Neuronal stem cell (in vitro differentiated cells): ENCODE measurements at places on chromosomes 16 and 17.
A peak's percentile ranks its signal among the peaks of the same experiment; 100 is the strongest.

DNA sequence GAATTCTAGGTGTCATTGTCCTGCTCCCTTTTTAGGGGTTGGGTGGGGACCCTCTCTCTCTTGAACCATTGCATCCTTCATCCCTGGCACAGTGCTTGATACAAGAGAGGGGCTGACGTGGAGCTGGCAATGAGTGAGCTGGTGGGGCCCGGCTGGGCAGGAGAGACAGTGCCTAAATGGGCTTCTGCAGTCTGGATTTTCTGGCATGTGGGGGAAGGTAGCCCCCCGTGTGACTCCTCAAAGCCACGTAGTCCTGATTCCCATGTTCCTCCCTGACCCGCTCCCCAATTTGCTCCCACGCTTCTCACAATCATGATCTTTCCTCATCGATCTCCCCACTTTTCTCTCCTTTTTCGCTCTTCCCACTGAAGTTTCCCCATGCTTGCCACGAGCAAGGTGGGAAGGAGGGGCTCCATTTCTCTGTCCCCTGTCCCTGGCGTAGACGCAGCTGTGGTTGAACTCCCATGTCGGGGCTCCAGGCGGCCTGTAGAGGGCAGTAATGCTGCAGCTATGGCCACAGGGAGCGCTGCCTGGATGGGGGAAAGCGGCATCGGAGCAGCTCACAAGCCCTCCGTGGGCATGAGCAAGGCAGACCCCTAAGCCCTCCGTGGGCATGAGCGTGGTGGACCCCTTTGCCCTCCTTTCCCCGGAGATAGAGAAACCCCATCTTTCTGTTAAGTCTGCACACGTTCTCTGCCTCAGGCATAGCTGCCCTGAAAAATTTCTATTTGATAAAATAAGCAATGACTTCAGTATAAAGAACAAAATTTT lies 47.5 kb downstream of the HAPSTR1 start:
- H3K36me3 ChIP-seq = no peaks in the 10 kb centered on the region
- H3K27ac ChIP-seq = no peak overlapping the region
- H3K27me3 ChIP-seq = no peaks in the 10 kb centered on the region
- no peak overlapping the region for H3K4me3 ChIP-seq

GRCh38 chr17:6079155-6079888 lies 9.1 kb downstream of the WSCD1 start:
- no peak overlapping the region for H3K4me3 ChIP-seq
- H3K4me1 ChIP-seq = peaks cover 35% of the 10 kb centered on the region
- H3K27me3 ChIP-seq = no peaks in the 10 kb centered on the region
- peak overlapping the region; percentile 76 for H3K27ac ChIP-seq

DNA sequence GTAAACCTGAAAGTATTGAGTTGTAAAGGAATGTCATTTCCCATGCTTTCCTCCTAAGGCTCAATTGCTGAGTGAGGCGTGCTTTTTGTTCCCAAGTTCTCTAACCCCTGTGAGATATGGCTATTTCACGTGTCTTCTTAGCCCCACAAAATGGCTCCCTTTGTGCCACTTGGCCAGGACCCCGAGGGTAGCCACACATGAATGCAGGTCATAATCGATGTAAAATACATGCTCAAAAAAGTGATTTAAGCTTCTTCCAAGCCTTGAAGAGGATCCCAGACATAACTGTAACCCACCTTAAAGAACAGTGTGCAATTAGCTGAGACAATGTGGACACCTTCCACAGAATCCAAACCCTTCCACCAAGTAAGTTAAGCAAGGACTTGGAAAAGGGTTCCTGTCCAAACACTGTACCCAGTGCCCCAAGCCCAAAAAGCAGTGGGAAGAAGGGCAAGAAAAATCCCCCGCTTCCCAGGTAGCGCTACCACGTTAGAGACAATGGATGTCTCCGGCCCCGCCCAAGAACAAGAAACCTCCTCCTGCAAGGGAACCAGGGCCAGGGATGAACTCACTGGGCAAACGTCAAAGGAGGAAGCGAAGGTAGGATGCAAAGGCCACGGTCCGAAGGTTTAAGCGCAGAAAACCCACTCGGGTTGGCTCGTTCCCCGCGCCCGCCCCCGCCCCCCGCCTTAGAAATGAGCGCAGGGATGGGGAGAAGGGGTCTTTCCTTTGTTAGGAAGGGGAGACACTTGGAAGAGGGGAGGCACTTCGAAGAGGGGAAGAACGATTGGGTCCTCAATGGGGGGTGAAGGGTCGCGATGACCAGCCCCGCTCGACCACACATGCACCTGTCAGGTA lies 1.2 kb downstream of the JPT1 start:
- H3K36me3 ChIP-seq = peaks cover 35% of the 10 kb centered on the region
- H3K4me1 ChIP-seq = peaks cover 9% of the 10 kb centered on the region
- no peaks in the 10 kb centered on the region for H3K27me3 ChIP-seq
- no peak for DNase-seq
- H3K27ac ChIP-seq = no peak overlapping the region

DNA sequence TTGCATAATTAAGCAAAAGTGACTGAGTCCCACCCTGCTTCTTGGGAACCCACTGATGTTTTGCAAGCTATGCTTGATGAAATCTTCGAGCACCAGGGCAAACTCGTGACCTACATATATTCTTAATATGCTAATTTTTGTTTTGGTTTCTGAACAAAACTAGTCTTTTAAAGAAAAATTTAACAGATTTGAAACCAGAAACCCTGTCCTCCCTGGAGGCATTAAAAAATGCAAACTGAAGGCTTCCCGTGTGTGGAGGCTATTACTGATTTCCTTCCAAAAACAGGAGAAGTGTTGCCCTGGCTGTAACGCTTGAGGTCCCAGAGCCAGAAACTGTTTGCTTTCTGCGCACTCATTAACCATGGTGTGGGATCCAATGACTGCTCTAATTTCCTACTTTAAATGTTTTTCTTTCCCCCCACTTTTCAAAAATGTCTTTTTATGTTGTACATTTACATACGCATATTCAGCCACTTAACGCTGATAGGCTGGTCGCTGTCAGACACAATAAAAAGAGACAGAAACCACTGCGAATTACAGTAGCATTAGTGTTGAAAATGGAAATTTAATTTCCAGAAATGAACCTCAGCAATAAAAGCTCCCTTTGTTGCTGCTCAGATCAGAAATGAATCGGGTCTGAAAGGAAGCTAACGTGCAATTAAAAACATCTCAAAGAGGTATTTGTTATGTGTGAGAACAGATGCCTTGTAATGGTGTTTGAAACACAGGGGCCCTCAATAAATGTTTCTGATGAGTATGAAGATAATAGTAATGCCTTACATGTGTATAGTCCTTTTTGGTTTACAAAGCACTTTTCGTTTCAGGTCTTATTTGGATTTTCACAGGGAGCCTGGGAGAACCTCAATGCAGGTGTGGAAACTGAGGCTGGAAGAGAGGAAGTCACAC lies 39.9 kb upstream of the IRX6 start:
- no peak overlapping the region for H3K4me3 ChIP-seq
- no peaks in the 10 kb centered on the region for H3K36me3 ChIP-seq
- H3K27me3 ChIP-seq = no peaks in the 10 kb centered on the region
- no peak for DNase-seq
- H3K27ac ChIP-seq = no peak overlapping the region
- H3K4me1 ChIP-seq = no peaks in the 10 kb centered on the region

DNA sequence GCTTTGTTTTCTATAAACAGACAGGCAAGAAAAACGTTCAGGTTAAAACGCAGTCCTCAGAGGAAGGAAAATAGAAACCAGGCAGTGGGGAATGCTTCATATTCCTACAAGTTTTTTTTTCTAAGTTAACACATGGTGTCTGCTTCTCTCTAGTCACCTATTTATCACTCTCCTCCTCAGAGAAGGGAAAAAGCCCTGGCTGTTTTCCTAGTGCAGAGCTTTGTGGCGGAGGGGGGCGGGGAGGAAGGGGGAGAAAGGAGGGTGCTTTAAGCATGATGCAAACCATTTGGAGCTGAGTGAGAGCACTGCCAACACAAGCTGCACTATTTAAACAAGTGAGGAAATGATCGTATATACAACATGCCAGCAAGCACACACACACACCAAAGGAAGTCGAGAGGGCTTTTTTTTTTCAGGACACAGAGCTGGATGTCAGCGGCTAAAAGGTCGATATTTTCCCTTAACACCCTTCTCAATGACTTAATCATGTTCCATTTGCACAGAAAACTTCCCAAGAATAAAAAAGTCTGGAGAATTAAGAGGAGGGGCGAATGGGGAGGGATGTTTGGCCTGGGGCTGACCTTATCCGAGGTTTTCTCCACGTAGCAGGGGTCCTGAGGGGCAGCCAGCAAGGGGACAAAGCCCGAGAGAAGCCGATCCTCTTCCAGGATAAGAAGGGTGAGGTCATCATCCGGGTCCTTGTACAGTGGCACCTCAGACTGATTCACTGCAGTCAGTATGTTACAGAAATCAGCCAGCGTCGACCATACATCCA lies 117.4 kb downstream of the HIC1 start:
- peaks cover 11% of the 10 kb centered on the region for H3K4me1 ChIP-seq
- DNase-seq = no peak
- H3K4me3 ChIP-seq = no peak overlapping the region
- peak overlapping the region; percentile 39 for H3K27ac ChIP-seq
- peaks cover 83% of the 10 kb centered on the region for H3K36me3 ChIP-seq
- no peaks in the 10 kb centered on the region for H3K27me3 ChIP-seq

GRCh38 chr17:59790910-59791309 lies 83.5 kb downstream of the VMP1 start:
- H3K4me1 ChIP-seq = peaks cover 16% of the 10 kb centered on the region
- H3K27ac ChIP-seq = no peak overlapping the region
- no peak for DNase-seq

DNA sequence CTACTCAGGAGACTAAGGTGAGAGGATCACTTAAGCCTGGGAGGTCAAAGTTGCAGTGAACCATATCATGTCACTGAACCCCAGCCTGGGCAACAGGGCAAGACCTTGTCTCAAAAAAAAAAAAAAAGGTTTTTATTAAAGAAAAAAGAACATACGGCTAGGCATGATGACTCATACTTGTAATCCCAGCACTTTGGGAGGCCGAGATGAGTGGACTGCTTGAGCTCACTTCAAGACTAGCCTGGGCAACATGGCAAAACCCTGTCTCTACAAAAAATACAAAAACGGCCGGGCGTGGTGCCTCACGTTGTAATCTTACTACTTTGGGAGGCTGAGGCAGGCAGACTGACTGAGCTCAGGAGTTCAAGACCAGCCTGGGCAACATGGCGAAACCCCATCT lies 38.4 kb downstream of the RANBP10 start:
- H3K27me3 ChIP-seq = no peaks in the 10 kb centered on the region
- DNase-seq = no peak
- peaks cover 7% of the 10 kb centered on the region for H3K4me1 ChIP-seq
- no peak overlapping the region for H3K27ac ChIP-seq
- no peak overlapping the region for H3K4me3 ChIP-seq

DNA sequence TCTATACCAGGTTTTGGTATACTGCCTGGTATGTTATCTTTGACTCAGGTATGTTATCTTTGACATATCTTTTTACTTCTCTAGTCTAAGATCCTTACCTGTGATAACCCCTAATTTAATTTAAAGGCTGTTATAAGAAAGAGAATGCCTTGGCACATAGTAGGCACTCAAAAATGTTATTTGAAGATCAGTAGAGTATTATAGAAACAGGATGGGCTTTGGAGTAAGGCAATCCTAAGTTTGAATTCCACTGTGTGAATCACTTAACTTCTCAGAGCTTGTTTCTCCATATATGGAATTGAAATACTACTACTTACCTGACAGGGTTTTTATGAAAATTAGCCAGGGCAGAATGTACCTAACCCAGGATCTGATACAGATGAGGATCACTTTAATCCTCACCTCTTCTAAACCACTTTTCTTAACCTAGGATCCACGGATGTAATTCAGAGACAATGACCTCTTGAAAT lies 1.2 kb downstream of the BRIP1 start:
- peaks cover 62% of the 10 kb centered on the region for H3K36me3 ChIP-seq
- no peaks in the 10 kb centered on the region for H3K4me1 ChIP-seq
- H3K27ac ChIP-seq = no peak overlapping the region
- H3K27me3 ChIP-seq = no peaks in the 10 kb centered on the region
- DNase-seq = no peak
- H3K4me3 ChIP-seq = no peak overlapping the region

DNA sequence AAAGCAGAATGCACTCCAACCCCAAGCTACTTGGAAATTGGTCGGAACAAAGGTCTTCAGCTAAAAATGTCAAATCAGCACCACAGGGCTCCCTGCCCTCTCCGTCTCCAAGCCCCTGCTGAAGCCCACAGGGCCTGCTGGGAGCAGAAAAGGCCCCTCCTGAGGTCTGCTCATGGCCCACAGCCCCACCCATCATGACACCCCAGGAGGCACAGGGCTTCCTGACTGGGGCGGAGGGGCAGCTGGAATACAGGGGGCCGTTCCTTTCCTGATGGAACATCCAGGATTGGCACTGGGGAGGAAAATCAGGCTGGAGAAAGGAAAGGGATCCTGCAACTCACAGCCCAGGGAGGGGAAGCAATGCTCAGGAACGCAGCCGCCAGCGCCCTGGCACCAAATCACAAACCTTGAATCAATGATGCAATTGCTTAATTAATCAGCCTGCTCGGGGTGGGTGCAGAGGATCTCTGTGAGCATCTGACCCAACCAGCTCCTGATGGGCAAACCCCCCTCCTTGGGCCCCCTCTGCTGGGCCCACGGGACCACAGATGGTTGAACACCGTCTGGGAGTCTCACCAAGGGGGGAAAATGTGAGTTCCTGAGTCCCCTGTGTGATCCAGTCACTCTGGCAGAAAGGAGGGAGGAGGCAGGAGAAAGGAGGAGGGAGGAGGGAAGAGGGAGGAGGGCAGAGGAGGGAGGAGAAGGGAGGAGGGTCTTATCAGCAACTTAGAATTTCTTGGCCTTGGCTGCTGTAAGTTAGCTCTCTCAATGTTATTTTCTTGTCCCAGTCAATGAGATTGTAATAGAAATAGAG lies 155.5 kb downstream of the ZNF423 start:
- H3K36me3 ChIP-seq = no peaks in the 10 kb centered on the region
- H3K4me3 ChIP-seq = no peak overlapping the region
- peaks cover 79% of the 10 kb centered on the region for H3K4me1 ChIP-seq
- H3K27ac ChIP-seq = peak overlapping the region; percentile 97
- no peaks in the 10 kb centered on the region for H3K27me3 ChIP-seq

DNA sequence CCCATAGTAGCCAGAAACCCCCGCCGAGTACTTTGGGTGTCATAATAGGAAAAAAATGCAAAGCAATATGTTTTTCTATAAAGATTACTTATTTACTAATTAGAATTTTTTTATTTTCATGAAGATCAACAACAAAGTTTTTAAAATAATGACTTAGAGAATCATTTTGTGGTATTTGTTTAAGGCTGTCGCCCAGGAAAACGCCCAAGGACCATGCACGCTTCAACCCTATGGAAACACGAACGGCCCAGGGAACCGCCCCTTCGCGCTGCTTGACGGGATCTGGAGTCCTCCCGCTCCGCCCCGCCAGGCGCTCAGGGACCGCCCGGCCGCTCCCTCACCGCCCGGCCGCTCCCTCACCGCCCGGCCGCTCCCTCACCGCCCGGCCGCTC lies 408 bp upstream of the KPNA2 start:
- H3K4me1 ChIP-seq = peaks cover 7% of the 10 kb centered on the region
- no peak for DNase-seq
- no peaks in the 10 kb centered on the region for H3K27me3 ChIP-seq
- peaks cover 39% of the 10 kb centered on the region for H3K36me3 ChIP-seq

GRCh38 chr16:89709166-89709565 lies 7.7 kb upstream of the SPATA2L start:
- H3K36me3 ChIP-seq = peaks cover 1% of the 10 kb centered on the region
- peaks cover 2% of the 10 kb centered on the region for H3K27me3 ChIP-seq
- H3K4me1 ChIP-seq = peaks cover 2% of the 10 kb centered on the region
- no peak for DNase-seq

- H3K4me3 ChIP-seq = no peak overlapping the region
- H3K27ac ChIP-seq = no peak overlapping the region
- H3K4me1 ChIP-seq = no peaks in the 10 kb centered on the region
- H3K27me3 ChIP-seq = no peaks in the 10 kb centered on the region
These were observed 1251.2 kb upstream of the CDH8 start for GRCh38 chr16:63287401-63287800.

GRCh38 chr17:48241131-48241591 lies 133.6 kb downstream of the SNX11 start:
- no peak overlapping the region for H3K27ac ChIP-seq
- peaks cover 2% of the 10 kb centered on the region for H3K4me1 ChIP-seq
- H3K4me3 ChIP-seq = no peak overlapping the region
- H3K27me3 ChIP-seq = no peaks in the 10 kb centered on the region
- H3K36me3 ChIP-seq = no peaks in the 10 kb centered on the region
- no peak for DNase-seq
